ENCODE measurements at places on chromosomes 13 and 19. TPM values are rescaled to one million over a fixed set of nuclear protein-coding genes. Genes with fewer than 3 reads are reported as not detected.

ZNF17 gene
- total RNA-seq = 6.1 TPM

SRRM5 gene
- total RNA-seq = 0.13 TPM

EDDM13 gene
- 2.9 TPM for total RNA-seq

CEACAM16 gene
- total RNA-seq = not detected

- peak within 1 kb of the TSS; percentile 66 for H3K4me3 ChIP-seq
- H3K36me3 ChIP-seq = no peaks in the 10 kb centered on the region
- H3K27ac ChIP-seq = peak within 1 kb of the TSS; percentile 84
- H3K4me1 ChIP-seq = peaks cover 51% of the 10 kb centered on the region
- DNase-seq = peak; percentile 99
Measured at GRCh38 chr19:49812997-49813861, at the start of gene FUZ. TSS of gene FUZ (minus strand) at chr19:49813292. CDS start at chr19:49813106, 186 bp downstream.

DNA sequence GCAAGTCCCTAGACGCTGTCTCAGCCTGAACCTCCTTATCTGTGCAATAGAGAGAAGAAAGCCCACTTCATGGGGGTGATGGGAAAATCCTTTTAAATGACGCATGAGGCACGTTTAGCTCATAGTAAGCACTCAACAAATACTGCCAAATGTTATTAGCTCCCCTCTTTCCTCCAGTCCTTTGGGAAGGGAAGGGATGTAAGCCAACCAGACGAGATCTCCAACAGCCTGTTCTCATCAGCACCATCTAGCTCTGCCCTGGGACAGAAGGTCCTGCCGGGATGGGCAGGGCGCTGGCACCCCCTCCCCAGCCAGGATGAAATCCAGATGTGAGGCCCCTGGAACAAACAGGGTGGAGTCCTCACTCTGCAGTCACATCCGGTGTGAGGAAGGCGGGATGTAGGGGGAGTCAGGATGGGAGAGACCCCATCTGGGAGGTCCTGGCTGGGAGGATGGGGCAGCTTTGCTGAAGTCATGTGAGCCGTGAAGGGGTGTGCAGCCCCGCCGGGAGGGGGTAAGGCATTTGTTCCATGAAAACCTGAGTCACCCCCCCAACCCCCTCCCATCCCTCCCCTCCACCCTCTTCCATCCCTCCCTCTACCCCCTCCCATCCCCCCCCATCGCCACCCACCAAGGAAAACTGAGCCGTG, 4.6 kb downstream of the S1PR2 start:
- H3K4me3 ChIP-seq = peak overlapping the region; percentile 34
- H3K4me1 ChIP-seq = peaks cover 59% of the 10 kb centered on the region
- H3K27me3 ChIP-seq = no peaks in the 10 kb centered on the region
- H3K36me3 ChIP-seq = peaks cover 22% of the 10 kb centered on the region

DNA sequence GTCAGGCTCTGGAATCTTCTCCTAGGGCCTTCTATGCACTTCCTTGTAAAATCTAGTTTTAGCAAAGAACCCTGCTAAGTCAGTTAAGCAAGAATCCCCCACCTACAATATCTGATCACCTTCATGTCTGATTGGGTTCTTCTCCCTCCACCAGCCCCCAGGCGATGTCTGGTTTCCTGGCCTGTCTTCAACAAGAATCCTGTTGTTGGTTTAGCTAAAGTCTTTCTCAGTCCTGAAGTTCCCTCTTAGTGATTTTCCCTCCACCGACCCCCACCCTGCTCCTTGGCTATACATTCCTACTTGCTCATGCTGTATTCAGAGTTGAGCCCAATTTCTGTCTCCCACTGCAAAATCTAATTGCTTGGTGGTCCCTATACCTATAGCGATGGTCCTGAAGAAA, 35.2 kb upstream of the SLC46A3 start:
- no peak overlapping the region for H3K4me3 ChIP-seq
- H3K4me1 ChIP-seq = peaks cover 15% of the 10 kb centered on the region
- no peaks in the 10 kb centered on the region for H3K36me3 ChIP-seq
- no peaks in the 10 kb centered on the region for H3K27me3 ChIP-seq
- DNase-seq = peak; percentile 74

GRCh38 chr19:38239816-38240215, 15.8 kb upstream of the DPF1 start:
- no peak for DNase-seq
- no peak overlapping the region for H3K27ac ChIP-seq
- no peaks in the 10 kb centered on the region for H3K36me3 ChIP-seq
- H3K27me3 ChIP-seq = no peaks in the 10 kb centered on the region

DNA sequence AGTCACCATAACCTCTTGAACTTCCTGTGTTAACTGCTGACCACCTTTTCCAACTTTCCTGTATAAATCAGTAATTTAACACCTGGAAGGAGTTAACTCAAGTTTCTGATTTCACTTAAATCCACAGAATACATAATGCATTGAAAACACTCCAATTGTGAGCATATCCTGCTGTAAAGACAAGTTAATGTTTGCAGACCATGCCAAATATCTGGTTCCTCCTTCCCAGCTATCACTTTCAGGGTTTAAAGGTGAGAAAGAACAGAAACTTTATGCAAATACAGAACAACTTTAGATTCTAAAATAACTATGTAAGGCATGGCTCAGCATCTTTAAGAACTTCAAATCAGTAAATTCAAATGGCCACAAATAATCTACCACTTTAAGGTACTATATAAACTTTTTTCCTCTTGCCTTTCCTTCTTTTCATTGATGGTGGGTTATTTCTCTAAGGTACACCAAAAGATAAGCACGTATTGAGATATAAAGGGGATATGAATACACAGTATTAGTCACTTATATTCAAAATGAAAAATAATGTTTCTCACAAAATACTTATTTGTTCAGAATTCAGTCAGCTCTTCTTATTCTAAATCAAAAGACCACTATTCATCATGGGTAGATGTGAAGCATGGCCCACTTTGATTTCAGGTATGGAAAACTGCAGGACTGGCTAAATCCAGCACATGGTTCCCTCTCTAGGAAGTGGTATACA, 6.6 kb upstream of the TPTE2 start:
- no peak overlapping the region for H3K4me3 ChIP-seq
- DNase-seq = no peak
- H3K4me1 ChIP-seq = peaks cover 4% of the 10 kb centered on the region
- H3K27me3 ChIP-seq = peaks cover 8% of the 10 kb centered on the region

DNA sequence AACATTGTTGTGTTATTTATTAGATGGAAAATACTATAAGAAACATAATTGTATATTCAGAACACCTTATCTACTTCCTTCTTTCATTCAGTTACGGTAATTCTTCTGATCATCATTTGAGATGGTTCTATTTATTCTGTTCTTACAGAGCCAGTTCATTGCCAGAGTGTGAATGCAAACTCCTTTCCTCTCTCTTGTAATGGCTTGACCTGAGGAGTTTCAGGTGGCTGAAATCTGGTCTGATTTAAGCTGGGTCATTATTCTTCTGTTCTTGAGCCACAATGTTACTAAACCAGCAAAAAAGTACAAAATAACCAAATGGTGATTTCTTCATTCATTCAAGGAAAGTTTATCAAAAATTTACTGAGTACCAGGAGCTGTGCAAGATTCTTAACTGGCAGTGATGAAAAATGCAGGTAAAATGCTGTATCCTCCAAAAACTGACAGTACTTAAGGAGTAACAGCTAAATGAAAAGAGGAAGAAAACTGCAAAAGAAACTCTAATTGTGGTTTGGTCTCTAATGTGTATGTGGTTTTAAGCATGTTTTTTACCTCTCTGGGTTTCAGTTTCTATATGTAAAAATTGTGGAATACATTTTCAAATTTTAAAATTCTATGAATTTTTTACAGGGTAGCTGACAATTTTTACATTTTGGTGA, 182.4 kb upstream of the UFM1 start:
- H3K4me3 ChIP-seq = no peak overlapping the region
- H3K27ac ChIP-seq = no peak overlapping the region
- no peaks in the 10 kb centered on the region for H3K4me1 ChIP-seq

- H3K36me3 ChIP-seq = peaks cover 23% of the 10 kb centered on the region
- DNase-seq = no peak
- H3K4me3 ChIP-seq = peak within 1 kb of the TSS; percentile 34
- peaks cover 9% of the 10 kb centered on the region for H3K4me1 ChIP-seq
- H3K27ac ChIP-seq = peak within 1 kb of the TSS; percentile 54
Measured at GRCh38 chr19:48746738-48747575, at the start of gene IZUMO1. TSS of gene IZUMO1 (minus strand) at chr19:48746909. CDS start at chr19:48745859, 1,050 bp downstream.

DNA sequence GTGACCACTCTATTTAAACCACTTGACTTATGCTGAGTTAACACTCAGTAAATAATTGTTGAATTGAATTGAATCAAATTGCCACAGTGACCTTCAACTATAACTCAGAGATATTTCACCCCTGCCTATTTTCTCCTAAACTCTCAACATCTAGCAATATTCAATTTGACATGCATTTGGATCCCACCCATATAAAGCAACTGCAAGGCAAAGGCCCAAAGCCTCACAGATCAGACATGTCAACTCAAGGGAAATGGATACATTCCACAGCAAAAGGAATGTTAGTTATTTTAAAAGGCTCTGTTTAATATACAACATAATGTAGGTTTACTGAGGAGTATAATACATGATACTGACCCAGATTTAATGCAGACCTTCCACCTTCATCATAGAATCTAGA, 107.4 kb downstream of the KCTD12 start:
- H3K4me3 ChIP-seq = no peak overlapping the region
- no peaks in the 10 kb centered on the region for H3K27me3 ChIP-seq
- no peaks in the 10 kb centered on the region for H3K36me3 ChIP-seq
- H3K27ac ChIP-seq = no peak overlapping the region
- H3K4me1 ChIP-seq = peaks cover 9% of the 10 kb centered on the region

DNA sequence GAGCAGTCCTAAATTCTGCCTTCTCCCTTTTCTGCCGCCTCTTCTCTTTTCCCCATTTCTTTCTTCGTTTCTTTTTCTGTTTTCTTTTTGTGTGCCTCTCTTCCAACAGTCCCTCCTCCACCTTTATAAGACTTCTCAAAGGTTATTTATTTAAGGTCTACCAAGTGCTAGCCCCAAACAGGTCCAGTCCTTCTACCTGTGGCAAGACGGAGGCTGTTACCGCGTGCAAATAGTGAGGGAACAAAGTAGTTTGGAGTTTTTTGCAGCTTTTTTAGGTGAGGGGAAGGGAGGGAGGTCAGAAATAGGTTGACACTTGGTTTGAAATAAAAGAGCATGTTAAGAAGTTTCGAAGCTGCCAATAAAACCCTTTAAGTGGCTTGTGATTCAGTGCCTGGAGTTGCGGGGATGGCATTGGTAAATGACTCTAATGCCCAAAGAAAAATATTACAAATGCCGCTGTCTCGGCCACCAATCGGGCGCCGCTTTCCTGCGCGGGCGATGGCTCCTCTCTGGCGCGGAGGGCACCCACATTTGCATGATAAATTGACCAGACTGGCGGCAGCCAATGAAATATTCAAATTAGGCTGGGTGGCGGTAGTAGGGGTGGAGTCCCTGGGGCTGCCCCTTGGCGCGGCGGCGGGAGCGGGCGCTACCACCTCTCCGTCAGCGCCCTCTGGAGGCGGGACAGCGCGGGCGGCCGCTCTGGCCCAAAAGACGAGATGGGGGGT, 7.5 kb upstream of the TSHZ3 start:
- DNase-seq = no peak
- H3K4me3 ChIP-seq = peak overlapping the region; percentile 9
- peaks cover 3% of the 10 kb centered on the region for H3K36me3 ChIP-seq
- peaks cover 27% of the 10 kb centered on the region for H3K4me1 ChIP-seq

GRCh38 chr19:2336528-2337328, 8.2 kb downstream of the SPPL2B start:
- peaks cover 42% of the 10 kb centered on the region for H3K4me1 ChIP-seq
- H3K27me3 ChIP-seq = no peaks in the 10 kb centered on the region
- no peak overlapping the region for H3K27ac ChIP-seq
- no peak overlapping the region for H3K4me3 ChIP-seq
- H3K36me3 ChIP-seq = peaks cover 7% of the 10 kb centered on the region

DNA sequence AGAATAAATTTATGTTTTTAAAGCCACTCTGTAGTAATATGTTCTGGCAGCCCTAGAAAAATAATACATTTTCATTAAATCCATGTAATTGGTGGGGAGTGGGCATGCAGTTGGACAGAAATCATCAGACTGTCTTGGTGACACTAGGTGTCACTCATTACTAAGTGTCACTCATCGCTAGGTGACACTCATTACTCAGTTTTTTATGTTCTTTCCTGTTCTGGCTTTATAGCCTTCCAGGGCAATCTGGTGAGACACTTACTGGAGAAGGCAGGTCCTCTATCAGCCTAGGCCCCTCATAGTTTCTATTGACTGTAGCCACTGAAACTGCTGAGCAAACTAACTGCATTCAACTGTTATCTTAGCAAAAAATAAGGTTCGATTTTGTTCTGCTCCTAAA, 542.1 kb downstream of the SLITRK1 start:
- no peaks in the 10 kb centered on the region for H3K36me3 ChIP-seq
- no peak for DNase-seq
- no peak overlapping the region for H3K27ac ChIP-seq
- no peaks in the 10 kb centered on the region for H3K4me1 ChIP-seq

DNA sequence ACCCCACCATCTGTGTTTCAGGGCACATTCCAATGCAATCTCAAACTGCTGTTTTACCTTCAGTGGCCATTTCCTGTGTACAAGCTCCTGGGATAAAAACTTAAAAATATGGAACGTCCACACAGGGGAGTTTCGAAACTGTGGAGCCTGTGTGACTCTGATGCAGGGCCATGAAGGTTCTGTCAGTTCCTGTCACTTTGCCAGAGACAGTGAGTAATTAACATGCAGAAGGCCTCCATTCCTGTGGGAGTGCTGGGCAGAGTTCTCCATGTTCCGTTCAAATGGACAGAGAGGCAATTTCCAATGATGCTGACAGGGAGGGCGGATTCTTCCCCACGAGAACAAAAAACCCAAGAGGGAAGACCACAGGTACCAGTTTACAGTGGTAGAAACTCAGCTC, 24.4 kb downstream of the WDR88 start:
- DNase-seq = no peak
- no peaks in the 10 kb centered on the region for H3K27me3 ChIP-seq
- no peaks in the 10 kb centered on the region for H3K36me3 ChIP-seq
- no peak overlapping the region for H3K4me3 ChIP-seq
- no peaks in the 10 kb centered on the region for H3K4me1 ChIP-seq
- no peak overlapping the region for H3K27ac ChIP-seq

- no peak overlapping the region for H3K27ac ChIP-seq
- no peak for DNase-seq
- H3K4me1 ChIP-seq = no peaks in the 10 kb centered on the region
- no peak overlapping the region for H3K4me3 ChIP-seq
- H3K36me3 ChIP-seq = no peaks in the 10 kb centered on the region
- no peaks in the 10 kb centered on the region for H3K27me3 ChIP-seq
Measured at GRCh38 chr13:30959678-30960077, 27.2 kb downstream of the TEX26 start.

DNA sequence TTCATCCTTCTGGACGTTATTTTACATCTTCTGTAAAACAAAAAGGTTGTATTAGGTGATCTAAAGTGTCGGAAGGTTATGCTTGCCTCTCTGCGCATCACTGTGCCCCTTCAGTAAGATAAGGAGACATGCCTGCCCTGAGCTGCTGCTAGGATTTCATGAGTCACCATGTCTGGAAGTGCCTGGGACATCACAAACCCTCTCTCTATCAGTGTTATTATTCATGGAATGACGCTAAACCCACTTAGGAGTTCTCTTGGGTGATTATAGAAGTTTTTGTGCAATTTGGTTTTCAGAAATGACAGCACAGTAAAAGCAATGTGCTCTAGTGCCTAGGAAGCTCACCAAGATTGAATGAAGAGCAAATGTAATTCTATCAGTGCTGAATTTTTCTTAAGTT, 617.7 kb downstream of the DCT start:
- H3K27ac ChIP-seq = no peak overlapping the region
- no peak overlapping the region for H3K4me3 ChIP-seq
- no peak for DNase-seq
- no peaks in the 10 kb centered on the region for H3K27me3 ChIP-seq

- H3K4me3 ChIP-seq = no peak overlapping the region
- peaks cover 6% of the 10 kb centered on the region for H3K36me3 ChIP-seq
- peaks cover 24% of the 10 kb centered on the region for H3K4me1 ChIP-seq
- no peak for DNase-seq
Measured at GRCh38 chr19:43460362-43461016, 4.9 kb downstream of the LYPD3 start.

Measured in esophagus muscularis mucosa (tissue), 4 donors.